AG09319 (cell line): ENCODE measurements at places on chromosomes 5 and 9.

DNA sequence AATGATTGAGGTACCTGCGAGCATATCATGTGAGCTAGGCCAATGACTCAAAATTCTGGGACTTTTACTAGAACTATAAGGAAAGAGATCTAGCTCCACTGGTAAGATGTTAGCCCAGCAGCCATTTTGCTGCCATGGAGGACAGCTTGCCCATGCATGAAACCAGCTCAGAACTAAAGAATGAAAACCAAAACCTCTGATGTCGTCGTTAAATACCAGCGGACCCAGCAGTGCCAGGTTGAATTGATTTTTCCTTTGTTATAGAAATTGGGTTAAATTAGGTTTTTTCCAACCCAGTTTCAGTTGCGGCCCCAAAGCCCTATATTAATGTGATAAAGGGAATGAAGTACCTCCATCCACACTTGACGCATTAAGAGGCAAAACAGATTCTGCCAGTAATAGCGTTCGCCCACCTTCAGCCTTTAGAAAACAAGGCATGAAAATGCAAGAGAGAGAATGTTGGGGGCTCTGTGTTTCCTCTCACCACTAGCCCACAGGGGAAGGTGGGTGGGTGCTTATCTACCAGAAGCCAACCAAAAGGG lies 5.5 kb upstream of the ITK start:
- DNase-seq = no peak

- no peak for DNase-seq
Observed at GRCh38 chr9:24041160-24041690, 215.2 kb upstream of the ELAVL2 start.

GRCh38 chr5:144028636-144029035 lies 141.8 kb downstream of the YIPF5 start:
- peak; percentile 24 for DNase-seq

DNA sequence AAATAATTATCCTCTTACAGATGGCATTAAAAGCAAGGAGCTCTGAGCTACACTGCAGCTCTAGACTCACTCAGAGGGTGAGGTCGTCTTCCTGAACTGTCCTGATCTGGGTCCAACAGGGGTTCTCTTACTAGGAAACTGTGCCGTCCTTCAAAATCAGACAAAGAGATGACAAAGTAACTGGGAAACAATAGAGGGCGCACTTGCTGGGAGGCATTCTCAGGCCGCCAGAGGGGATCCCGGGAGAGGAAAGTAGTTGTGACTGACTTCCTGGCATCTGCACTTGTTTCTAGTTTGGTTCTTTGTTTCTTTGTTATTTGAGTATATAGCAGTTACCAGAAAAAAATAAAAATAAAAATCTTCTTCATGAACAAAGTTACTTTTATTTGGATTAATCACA lies 142.9 kb upstream of the MSX2 start:
- no peak for DNase-seq

- no peak for DNase-seq
Observed at GRCh38 chr5:177303925-177304391, 359 bp downstream of the PRELID1 start.

- DNase-seq = no peak
Observed at GRCh38 chr9:14780251-14780650, 57.7 kb upstream of the CER1 start.

GRCh38 chr5:14263699-14264098 lies 120.6 kb downstream of the TRIO start:
- DNase-seq = no peak
